ENCODE measurements at places on chromosomes 12 and 14.

DNA sequence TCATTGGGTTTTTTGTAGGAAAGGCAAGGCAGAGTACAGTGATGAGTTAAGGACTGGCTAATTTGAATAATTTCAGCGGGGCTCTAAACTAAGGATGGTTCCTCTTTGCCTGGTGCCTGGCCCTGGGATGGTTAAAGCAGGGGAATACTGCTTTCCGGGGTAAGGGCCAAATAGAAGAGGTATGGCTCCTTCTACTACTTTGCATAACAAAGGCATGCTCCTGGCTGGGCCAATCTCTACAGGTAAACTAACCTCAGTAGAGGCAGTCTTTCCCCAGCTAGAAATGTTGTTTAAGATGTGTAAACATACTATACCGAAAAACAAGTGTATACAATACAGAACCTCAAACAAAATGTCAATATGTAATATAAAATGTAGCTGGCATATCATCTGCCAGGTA is 1239.0 kb downstream of the SLC16A7 start:
- DNase-seq, result no peak

DNA sequence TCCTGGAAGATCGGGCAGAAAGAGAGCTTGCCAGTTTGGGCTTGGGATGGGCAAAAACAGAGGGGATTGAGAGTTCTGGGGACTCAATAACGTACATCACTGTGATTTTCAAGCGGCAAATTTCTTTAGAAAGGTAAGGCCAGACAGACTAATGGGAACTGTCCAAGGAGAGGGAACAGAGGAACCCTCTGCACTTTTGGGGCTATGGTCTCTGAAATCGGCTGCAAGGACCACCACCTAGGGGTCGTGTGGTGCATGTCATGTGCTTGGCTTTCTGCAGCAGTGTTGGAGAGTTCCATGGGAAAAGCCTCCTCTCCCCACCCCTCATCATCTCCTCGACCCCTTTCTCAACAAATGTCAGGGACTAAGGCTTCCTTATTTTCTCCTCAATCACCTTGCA is 79.6 kb downstream of the PPM1A start:
- DNase-seq, result no peak

DNA sequence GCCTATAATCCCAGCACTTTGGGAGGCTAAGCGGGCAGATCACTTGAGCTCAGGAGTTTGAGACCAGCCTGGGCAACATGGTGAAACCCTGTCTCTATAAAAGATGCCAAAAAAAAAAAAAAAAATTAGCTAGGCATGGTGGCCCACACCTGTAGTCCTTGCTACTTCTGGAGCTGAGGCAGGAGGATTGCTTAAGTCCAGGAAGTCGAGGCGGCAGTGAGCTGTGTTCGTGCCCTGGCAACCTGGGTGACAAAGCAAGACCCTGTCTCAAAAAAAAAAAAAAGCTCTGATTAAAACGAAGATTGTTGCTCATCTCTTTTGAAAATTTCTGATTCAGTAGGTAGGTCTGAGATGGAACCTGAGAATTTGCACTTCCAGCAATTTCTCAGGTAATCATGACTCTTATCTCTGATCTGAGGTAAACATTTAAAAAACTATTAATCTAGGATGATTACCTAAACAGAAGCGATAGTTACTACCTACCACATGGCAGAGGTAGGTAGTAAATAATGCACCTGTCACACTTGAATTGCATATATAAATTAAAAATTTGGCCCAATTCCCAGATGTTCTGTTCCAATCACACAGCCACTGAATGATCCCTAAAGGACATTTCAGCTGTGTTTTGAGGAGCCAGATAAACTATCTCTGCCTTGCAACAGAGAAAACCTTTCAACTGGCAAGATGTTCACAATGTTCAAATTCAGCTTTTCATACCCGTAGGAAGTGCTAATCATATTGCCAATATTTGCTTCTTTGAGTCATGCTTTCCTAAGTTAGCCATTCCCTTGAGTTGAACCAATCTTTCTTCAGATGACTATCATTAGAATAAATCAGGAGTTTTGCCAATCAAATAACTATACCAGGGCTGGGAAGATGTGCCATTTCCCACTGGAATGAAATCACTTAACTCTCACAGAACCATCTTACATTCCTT is 4.2 kb upstream of the TEP1 start:
- no peak for DNase-seq

DNA sequence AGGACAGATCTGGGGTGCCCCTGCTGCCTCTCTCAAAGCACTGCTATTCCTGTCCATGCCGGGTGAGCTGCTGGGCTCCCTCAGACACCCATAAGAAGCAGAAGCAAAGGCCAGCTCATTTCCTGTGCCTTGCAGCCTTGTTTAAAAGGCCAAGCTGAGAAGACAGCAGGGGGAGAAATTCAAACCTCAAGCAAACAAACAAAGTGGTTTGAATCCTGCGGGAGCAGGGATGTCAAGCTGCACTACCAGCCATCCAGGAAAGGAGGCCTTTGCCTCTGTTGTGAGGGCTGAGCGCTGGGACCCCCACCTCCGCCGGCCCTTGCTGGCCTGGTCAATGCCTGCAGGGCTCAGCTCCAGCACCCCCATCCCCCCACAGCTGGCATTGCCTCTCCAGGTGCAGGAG is 176.5 kb downstream of the PIWIL1 start:
- DNase-seq, result no peak

- no peak for DNase-seq
Observed at GRCh38 chr14:100288382-100289185, 17.7 kb downstream of the SLC25A29 start.

- DNase-seq, result no peak
Observed at GRCh38 chr12:2618291-2618995, 176.3 kb upstream of the FKBP4 start.

- DNase-seq, result no peak
Observed at GRCh38 chr12:2323532-2324255, 270.9 kb downstream of the CACNA1C start.

- DNase-seq, result no peak
Observed at GRCh38 chr12:119804011-119804641, 73.0 kb downstream of the CIT start.

GRCh38 chr14:106625186-106625585 is 1098.8 kb downstream of the TMEM121 start:
- no peak for DNase-seq

- peak; percentile 47 for DNase-seq
Observed at GRCh38 chr12:122980183-122981035, at the start of gene ARL6IP4. Gene ARL6IP4, plus strand, starts transcription at chr12:122980681. Its CDS starts 459 bp downstream, at chr12:122981140.

DNA sequence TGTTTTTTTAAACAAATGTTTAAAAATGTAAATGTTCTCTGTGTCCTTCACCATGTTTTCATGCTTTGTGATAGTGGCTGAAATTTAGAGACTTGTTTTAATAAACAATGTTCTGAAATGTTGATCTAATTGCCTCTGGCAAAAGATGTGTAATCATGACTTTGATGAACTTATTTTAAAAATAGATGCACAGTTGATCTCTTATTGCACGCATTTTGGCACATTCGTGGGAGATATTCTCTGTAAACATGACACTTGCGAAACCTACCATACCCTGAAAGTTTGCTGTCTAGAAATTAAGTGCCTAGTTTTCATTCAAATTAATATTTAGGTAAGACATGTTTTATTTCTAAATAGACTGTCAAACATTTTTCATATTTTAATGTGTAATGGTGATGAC is 119.7 kb upstream of the DNM1L start:
- DNase-seq, result no peak

- no peak for DNase-seq
Observed at GRCh38 chr12:79983986-79984620, 49.2 kb upstream of the PPP1R12A start.

Measured in T-cell (primary cell).